ENCODE measurements at places on chromosomes 5 and 9. TPM values are rescaled to one million over a fixed set of nuclear protein-coding genes. Genes with fewer than 3 reads are reported as not detected.

The DDX4 gene
- total RNA-seq, result not detected

The C1QTNF3 gene
- 0.49 TPM for total RNA-seq

The SLC45A2 gene
- total RNA-seq, result not detected

The CARD6 gene
- 0.38 TPM for total RNA-seq

The TIGD6 gene
- total RNA-seq, result 2.6 TPM

The RLN2 gene
- total RNA-seq, result 2.3 TPM

The ORM2 gene
- not detected for total RNA-seq

The PLPP7 gene
- 4.4 TPM for total RNA-seq

The TEX48 gene
- not detected for total RNA-seq

The ADAMTS12 gene
- 5.1 TPM for total RNA-seq

The ST8SIA4 gene
- total RNA-seq, result 3.8 TPM

The NTNG2 gene
- 1.1 TPM for total RNA-seq

The MRPL36 gene
- 75.8 TPM for total RNA-seq

The DNM1 gene
- total RNA-seq, result 131 TPM

The DMRT2 gene
- total RNA-seq, result 0.65 TPM

The PALM2AKAP2 gene
- 6.4 TPM for total RNA-seq

The LCNL1 gene
- 2.5 TPM for total RNA-seq

The HMCN2 gene
- not detected for total RNA-seq

The IL4 gene
- total RNA-seq, result not detected

The FGF10 gene
- total RNA-seq, result not detected

The AMBP gene
- total RNA-seq, result not detected

The CDX1 gene
- 0.33 TPM for total RNA-seq

The RNF183 gene
- not detected for total RNA-seq

The FAM174A gene
- total RNA-seq, result 16.8 TPM

The TMOD1 gene
- total RNA-seq, result 0.13 TPM

The FRRS1L gene
- total RNA-seq, result 0.33 TPM

The SHOC1 gene
- not detected for total RNA-seq

The MCIDAS gene
- total RNA-seq, result not detected

The F2RL1 gene
- total RNA-seq, result 88.1 TPM

The BTNL9 gene
- total RNA-seq, result not detected

The POU4F3 gene
- not detected for total RNA-seq

The ACOT12 gene
- total RNA-seq, result not detected

The DMRTA1 gene
- total RNA-seq, result 1.9 TPM

The MEF2C gene
- total RNA-seq, result 4.4 TPM

The ARHGEF39 gene
- total RNA-seq, result 0.89 TPM

The ASPN gene
- not detected for total RNA-seq

The STC2 gene
- 24.3 TPM for total RNA-seq

The PELO gene
- total RNA-seq, result 17.5 TPM

The CKMT2 gene
- total RNA-seq, result not detected

The TDRD7 gene
- 6.5 TPM for total RNA-seq

All from mesangial cell (primary cell).